ENCODE measurements at places on chromosomes 4 and X. TPM values are rescaled to one million over a fixed set of nuclear protein-coding genes. Genes with fewer than 3 reads are reported as not detected.

CCDC110 gene
- 2.8 TPM for polyA plus RNA-seq

GAGE12F gene
- not detected for polyA plus RNA-seq

EGFL6 gene
- 25.5 TPM for polyA plus RNA-seq

SAGE1 gene
- not detected for polyA plus RNA-seq

USP26 gene
- polyA plus RNA-seq: not detected

VCX3A gene
- polyA plus RNA-seq: not detected

RS1 gene
- polyA plus RNA-seq: 0.16 TPM

MID1 gene
- polyA plus RNA-seq: 23.8 TPM

CXCL1 gene
- 0.67 TPM for polyA plus RNA-seq

GRCh38 chr4:67608027-67608426 lies 49.5 kb downstream of the STAP1 start:
- no peak for DNase-seq

DNA sequence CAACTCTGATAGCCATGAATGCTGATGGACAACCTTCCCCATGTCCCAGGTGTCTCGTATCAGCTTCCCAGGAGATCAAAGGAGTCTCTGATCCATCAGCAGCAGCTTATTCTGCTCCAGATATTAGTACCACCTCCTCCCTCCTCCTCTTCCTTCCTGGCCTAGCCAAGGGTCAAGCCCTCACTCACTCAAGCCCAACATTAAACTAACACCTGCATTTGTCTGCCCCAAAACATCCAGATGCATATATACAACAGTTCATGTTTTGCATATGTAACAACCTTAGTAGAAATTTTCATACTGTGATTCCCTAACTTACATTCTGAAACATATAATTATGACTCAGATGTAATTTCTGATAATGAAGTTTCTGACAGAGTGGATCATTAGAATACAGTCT lies 29.9 kb downstream of the BCLAF3 start:
- no peak for DNase-seq

GRCh38 chr4:110663738-110664444 lies 41.0 kb upstream of the PITX2 start:
- DNase-seq: no peak

- DNase-seq: no peak
These were observed 29.2 kb downstream of the GRID2 start for GRCh38 chr4:92333016-92333415.

DNA sequence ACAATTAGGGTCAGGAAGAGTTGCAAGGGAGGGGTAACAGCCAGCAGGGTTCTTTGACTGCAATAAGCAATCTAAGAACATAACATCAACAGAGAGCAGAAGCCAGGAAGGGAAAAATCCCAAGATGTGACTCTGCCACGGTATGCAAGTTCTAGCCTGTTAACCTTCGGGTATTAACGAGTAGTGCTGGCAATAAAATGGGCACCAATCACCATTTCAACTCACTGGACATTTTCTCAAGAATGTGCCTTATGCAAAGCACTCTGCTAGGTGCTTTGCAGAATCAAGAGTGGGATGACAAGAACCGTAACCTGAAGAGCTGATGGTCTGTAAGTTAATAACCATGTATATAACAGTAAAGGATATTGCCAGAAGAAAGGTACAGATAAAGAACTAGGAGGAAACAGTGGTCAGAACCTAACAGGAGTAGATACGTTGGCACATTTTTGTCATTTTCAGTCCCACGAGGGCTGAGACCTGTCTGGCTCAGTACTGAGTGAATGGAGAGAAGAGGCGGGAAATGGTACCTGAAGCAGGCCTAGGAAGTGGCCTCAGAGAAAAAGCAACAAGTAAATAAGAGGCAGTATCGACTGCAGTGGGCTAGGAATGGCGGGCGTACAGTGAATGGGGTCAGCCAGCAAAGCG lies 2.7 kb downstream of the ELOVL6 start:
- no peak for DNase-seq

DNA sequence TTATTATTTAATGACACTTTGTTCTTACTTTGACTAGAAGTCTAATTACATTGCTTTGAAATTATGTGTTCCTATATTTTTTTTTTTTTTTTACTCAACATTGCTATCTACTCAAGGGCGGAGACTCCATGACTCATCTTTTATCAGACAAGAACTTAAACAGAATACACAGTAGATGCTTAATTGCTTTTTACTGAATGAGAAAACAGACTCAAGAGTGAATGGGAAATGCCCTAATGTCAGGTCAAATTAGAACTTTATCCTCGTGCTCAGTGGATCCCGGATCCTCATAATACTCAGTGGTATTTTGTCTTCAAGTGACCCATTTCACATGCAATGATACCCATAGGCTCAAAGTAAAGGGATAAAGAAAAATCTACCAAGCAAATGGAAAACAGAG lies 954.5 kb upstream of the IGFBP7 start:
- no peak for DNase-seq

GRCh38 chr4:78770091-78770642 lies 6.0 kb upstream of the BMP2K start:
- no peak for DNase-seq

GRCh38 chr4:93747220-93747619 lies 81.3 kb upstream of the ATOH1 start:
- no peak for DNase-seq

DNA sequence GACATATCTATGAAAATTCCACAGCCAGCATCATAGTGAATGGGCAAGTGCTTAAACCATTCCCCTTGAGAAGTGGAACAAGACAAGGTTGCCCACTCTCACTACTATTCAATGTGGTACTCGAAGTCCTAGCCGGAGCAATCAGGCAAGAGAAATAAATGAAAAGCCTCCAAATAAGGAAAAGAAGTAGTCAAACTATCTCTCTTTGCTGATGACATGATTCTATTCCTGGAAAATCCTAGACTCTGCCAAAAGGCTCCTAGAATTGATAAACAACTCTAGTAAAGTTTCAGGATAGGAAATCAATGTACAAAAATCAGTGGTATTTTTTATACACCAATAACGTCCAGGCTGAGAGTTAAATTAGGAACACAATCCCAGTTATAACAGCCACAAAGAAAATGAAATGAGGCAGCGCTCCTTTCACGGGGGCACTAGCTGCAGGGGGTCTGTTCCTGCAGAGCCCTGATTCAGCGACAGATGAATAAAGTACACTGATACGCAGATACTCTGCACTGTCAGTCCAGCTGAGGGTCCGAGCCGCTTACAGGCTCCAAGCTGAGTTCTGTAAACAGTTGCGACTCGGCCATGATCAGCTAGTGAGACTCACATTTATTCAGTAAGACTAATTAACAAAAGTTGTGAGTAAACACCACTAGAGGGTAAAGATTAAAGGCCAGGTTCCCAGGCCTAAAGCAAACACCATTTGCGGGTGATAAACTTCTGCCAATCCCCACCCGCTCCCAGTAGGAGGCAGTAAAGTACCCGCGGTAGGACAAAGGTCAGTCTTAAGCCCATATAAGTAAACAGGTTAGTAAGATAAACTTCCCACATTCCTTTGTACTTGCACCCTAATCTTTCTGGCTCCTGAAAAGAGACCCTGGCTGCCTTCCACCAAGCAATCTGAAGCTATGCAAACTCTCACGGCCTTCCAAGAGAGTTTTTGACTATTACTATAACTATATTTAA lies 290.6 kb upstream of the GRID2 start:
- no peak for DNase-seq

- DNase-seq: no peak
These were observed 162.1 kb downstream of the APBB2 start for GRCh38 chr4:41052287-41052686.

- DNase-seq: no peak
These were observed 474.8 kb upstream of the SLIT2 start for GRCh38 chr4:19776929-19777328.

- no peak for DNase-seq
These were observed 487.2 kb upstream of the LCORL start for GRCh38 chr4:18508786-18509185.

GRCh38 chr4:77821775-77822174 lies 2.6 kb upstream of the CNOT6L start:
- no peak for DNase-seq

DNA sequence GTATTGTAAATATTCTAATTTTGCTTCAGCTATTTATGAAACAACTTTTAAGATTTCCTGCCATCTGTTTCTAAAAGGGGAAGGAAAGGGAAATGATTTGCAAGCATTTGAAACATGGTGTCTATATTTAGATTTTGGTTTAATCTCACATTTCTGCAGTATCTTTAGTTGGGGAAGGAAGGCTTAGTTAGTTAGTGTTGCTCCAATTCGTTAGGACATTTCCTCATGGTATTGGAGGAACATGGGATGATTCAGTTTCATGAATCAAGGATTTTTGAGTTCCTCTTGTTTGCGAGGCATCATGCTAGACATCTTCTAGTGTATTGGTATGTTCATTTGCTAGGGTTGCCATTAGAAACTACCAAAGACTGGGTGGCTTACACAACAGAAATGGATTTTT lies 20.5 kb upstream of the TMEM192 start:
- DNase-seq: no peak

DNA sequence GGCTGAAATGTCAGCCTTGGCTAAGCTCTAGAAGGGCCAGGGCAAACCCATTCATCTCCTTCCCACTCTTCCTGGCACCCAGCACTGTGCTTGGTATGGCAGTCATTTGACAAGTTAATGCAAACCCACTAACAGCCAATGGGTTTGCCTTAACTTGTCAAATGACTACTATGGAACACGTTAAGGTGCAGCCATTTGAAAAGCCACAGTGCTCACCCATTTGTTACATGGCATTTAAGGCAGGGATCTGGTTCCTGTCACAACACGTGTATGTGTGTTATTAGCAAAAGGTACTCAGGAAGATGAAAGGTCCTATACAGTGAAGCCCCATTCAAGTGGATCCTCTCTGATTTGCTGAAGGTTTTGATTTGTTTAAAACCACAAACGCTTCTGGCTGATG lies 7.2 kb downstream of the CRMP1 start:
- DNase-seq: no peak

Measured in right renal cortex interstitium (tissue), 3 donors.